Mucosa of gallbladder (tissue), 1 donor: ENCODE measurements at places on chromosomes 6 and 20. TPM values are rescaled to one million over a fixed set of nuclear protein-coding genes. Genes with fewer than 3 reads are reported as not detected.

DNA sequence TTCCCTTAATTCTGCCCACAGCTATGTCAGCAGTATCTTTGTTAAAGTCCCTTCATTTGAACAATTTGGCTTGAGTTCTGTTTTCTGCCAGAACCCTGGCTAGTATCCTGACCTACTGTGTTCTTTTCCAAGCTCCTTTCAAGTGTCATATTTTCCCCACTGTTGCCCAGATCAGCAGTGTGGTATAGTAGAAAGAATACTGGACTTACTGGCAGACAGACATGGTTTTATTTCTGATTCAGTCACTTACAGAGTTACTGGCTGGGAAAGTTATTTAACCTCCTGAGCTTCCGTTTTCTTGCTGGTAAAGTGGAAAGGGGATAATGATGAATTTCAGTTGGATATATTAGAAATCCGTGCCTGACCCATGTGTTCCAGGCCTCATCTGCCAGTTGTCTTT is 39.8 kb upstream of the RAB23 start:
- no peak for DNase-seq

CGA gene
- total RNA-seq: not detected

DNA sequence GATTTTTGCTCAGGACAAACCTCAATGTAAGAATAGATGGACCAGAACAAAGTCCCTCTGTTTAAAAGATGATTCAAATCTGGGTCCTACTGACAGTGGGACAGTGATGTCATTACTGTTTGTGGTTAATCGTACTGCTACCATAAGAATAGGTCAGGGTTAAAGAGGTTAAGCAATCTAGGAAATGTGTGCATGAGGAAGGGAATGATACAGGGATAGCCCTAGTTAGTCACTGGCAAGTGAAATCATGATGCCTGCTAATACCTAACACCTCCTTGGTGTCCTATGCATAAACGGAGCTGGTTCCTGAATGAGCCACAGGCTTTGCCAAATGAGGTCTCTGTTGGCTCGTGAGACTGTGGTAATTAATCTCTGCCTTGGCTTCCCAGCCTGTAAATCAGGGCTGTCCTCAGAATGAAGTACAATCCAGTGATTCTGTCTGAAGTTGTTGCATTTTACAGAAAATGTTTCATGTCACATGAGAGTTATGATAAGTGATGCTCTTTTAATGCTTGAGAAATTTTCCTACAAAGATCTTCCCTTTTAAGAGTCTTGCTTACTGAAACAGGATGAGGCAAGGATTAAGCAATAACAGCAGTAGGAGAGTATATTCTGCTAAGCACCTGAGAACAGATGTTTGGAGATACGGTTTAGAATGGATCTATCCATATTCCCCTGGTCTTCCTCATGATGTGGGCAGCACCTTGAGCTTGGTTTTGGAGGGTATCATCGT is 3.8 kb downstream of the MEP1A start:
- DNase-seq: no peak

SF3B5 gene
- 124 TPM for total RNA-seq

DNA sequence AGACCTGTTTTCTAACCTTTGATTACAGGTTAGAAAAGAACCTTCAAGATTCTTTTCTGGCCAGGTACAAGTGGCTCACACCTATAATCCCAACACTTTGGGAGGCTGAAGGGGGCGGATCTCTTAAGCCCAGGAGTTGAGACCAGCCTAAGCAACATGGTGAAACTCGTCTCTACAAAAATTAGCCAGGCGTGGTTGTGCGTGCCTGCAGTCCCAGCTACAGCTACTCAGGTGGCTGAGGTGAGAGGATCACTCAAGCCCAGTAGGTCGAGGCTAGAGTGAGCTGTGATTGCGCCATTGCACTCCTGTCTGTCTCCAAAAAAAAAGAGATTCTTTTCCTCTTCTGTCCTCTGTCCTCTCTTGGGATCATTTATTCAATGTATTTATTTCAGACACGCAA is 14.5 kb downstream of the PPIL1 start:
- no peak for DNase-seq

- no peak for DNase-seq
Observed at GRCh38 chr20:37356387-37356786, 10.4 kb downstream of the SRC start.
